Esophagus muscularis mucosa (tissue), 4 donors: ENCODE measurements at places on chromosomes 13 and 19.
A peak's percentile ranks its signal among the peaks of the same experiment; 100 is the strongest.

DNA sequence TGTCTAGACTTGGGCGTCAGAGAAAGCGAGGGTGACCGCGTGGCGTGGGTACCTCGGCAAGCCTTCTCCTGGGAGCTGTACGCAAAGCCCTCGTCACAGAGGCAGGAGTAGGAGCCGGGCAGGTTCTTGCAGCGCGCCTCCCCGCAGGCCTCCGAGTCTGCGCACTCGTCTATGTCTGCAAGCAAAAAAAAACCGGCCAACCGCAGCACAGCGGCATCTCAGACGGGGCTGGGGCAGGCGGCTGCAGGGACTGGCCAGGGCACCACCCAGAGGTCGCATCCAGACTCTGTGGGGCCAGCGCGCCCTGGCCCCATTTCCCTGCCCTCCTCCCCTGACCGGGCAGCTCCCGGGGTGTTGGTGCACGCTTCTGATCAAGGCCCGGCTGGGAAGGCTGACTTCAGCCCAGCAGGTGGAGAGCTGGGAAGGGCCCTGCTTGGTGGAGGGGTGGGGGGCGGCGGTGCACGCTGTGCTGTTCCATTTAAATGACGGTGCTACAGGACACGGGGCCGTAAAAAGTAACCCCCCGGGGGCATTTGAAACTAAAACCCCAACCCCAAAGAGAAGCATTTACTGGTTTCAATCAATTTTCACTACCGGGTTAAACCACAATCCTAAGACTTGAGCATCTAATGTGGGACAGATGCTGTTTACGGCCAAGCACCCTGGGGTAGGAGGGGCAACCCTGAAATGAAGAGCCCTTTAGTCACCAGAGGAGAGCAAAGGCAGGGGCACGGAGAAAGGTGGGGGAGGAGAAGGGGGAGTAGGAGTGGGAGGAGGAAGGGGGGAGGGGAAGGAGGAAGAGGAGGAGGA, 28.2 kb downstream of the GAS6 start:
- peaks cover 45% of the 10 kb centered on the region for H3K36me3 ChIP-seq
- H3K27ac ChIP-seq = peak overlapping the region; percentile 94
- no peak overlapping the region for H3K4me3 ChIP-seq
- DNase-seq = no peak
- H3K4me1 ChIP-seq = peaks cover 40% of the 10 kb centered on the region
- H3K27me3 ChIP-seq = no peaks in the 10 kb centered on the region

DNA sequence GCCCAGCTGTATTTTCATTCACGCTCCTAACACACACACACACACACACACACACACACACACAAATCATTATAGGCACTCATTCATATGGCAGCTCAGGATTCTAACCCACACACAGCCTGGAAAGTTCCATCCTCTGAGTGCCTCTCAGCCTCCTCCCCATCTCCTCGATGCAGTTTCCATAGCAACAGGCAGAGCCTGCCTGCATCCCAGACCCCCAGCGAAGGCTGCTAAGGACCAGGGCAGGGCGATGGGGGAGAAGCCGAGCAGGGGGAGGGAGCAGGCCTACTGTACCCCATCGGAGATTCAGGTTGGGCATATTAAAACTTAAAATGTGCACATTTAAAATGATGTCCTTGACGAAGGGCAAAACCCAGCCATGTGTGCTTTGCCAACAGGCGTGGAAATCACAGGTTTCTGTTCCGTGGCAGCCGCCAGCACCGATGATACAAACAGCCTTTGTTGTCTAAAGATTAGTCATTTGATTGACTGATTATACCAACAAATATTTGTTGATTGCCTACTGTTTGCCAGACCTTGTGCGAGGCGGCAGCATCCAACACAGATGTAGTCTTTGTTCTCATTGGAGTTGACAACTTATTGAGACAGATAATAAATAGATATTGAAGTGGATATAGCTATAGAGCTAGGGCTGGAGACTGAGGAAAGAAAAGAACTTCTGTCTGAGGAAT, 43.8 kb upstream of the USP29 start:
- H3K36me3 ChIP-seq = no peaks in the 10 kb centered on the region
- no peak overlapping the region for H3K27ac ChIP-seq
- DNase-seq = no peak
- no peak overlapping the region for H3K4me3 ChIP-seq
- H3K27me3 ChIP-seq = no peaks in the 10 kb centered on the region
- H3K4me1 ChIP-seq = no peaks in the 10 kb centered on the region

DNA sequence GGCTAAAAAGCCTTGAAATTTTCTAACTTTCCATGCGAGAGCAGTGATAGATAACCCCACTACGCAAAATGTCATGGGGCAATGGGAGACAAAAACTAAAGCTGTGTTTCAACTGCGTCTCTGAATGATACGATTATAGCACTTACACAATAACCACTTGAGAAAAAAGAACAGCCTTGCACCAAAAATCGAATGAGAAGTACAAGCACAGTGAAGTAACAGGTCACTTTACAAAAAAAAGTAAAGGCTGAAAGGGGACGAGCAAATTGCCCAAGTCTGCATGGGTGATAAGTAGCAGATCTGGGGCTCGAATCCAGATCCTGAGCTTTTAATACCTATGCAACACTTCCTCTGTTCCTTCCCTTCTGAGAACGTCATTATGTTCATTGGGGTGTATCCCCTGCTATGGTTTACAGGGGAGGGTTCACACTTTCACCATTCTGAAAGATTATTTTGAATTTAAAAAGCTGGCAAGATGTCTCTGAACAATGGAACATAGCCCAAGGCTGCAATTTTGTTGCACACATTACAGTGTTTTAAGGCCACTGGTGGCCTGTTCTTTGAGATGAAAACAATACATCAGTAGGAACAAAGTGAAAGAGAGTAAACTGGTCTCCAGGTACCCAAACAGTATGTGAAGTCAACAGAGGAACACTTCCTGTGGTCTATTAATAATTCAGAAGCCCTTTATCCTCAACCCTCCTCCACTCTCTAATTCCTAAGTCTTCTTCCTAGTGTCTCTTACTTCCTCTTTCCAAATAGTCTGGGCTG, 3.2 kb downstream of the CPB2 start:
- no peaks in the 10 kb centered on the region for H3K4me1 ChIP-seq
- no peaks in the 10 kb centered on the region for H3K27me3 ChIP-seq
- H3K36me3 ChIP-seq = no peaks in the 10 kb centered on the region
- no peak overlapping the region for H3K27ac ChIP-seq
- no peak overlapping the region for H3K4me3 ChIP-seq

DNA sequence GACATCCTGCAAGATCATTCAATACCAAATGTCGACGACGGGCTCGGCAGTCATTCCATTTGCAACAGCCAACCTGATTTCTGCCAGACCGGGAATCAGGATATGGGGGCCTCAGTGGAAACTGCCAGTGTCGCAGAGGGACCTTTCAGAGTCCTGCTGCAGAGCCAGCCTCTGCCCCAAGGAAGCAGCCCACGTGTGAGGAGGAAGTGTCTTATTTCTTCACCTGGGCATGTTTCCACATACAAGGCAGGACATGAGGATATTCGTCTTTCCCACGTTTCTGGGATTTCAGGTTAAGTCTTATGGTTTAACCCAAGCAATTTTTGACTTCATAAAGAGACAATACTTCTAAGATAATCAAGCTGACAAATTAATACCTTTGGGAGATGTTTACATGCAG, 69.9 kb downstream of the ABCC4 start:
- H3K4me1 ChIP-seq = no peaks in the 10 kb centered on the region
- no peaks in the 10 kb centered on the region for H3K27me3 ChIP-seq
- H3K27ac ChIP-seq = no peak overlapping the region
- H3K36me3 ChIP-seq = no peaks in the 10 kb centered on the region

- H3K36me3 ChIP-seq = no peaks in the 10 kb centered on the region
- peaks cover 6% of the 10 kb centered on the region for H3K4me1 ChIP-seq
- no peak overlapping the region for H3K27ac ChIP-seq
- DNase-seq = no peak
- no peaks in the 10 kb centered on the region for H3K27me3 ChIP-seq
These were observed 180.0 kb downstream of the LHFPL6 start for GRCh38 chr13:39422845-39423565.

GRCh38 chr13:105251293-105251692, 1284.2 kb downstream of the EFNB2 start:
- H3K4me1 ChIP-seq = no peaks in the 10 kb centered on the region
- no peak overlapping the region for H3K27ac ChIP-seq
- no peaks in the 10 kb centered on the region for H3K27me3 ChIP-seq

DNA sequence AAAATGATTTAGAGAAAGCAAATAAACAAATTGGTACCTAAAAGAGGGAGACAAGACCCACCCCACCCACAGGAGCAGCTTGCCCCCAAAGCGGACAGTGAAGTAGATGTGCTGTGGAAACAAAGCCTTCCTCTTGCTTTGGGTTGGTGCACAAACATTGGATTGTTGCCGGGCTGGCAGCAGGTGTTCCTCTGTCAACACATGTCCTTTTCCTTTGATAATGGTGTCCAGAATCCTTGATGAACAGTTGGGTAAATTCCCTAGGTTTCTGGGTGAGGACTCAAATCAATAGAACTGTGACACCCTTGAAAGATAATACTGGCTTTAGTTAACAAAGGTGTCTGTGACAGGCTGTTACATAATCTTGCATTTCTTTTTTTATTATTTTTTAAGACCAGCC, 311.8 kb downstream of the SPRY2 start:
- no peaks in the 10 kb centered on the region for H3K36me3 ChIP-seq
- H3K27me3 ChIP-seq = no peaks in the 10 kb centered on the region
- H3K4me3 ChIP-seq = no peak overlapping the region
- H3K4me1 ChIP-seq = no peaks in the 10 kb centered on the region
- no peak for DNase-seq

- H3K4me3 ChIP-seq = no peak overlapping the region
- H3K36me3 ChIP-seq = peaks cover 8% of the 10 kb centered on the region
- H3K27me3 ChIP-seq = no peaks in the 10 kb centered on the region
- H3K4me1 ChIP-seq = peaks cover 44% of the 10 kb centered on the region
- no peak overlapping the region for H3K27ac ChIP-seq
These were observed 37.1 kb downstream of the SMAD9 start for GRCh38 chr13:36882829-36883390.

GRCh38 chr13:31286930-31287329, 87.2 kb downstream of the B3GLCT start:
- H3K4me1 ChIP-seq = no peaks in the 10 kb centered on the region
- no peaks in the 10 kb centered on the region for H3K27me3 ChIP-seq
- no peak overlapping the region for H3K4me3 ChIP-seq

GRCh38 chr19:2475018-2475701, 767 bp upstream of the GADD45B start:
- H3K4me3 ChIP-seq = peak overlapping the region; percentile 89
- H3K36me3 ChIP-seq = peaks cover 13% of the 10 kb centered on the region
- H3K27ac ChIP-seq = peak overlapping the region; percentile 96
- no peak for DNase-seq
- H3K27me3 ChIP-seq = no peaks in the 10 kb centered on the region

- H3K27ac ChIP-seq = no peak overlapping the region
- DNase-seq = no peak
- H3K4me3 ChIP-seq = no peak overlapping the region
- no peaks in the 10 kb centered on the region for H3K36me3 ChIP-seq
These were observed 1239.8 kb upstream of the MIR17HG start for GRCh38 chr13:90107661-90108060.

GRCh38 chr13:19601749-19602725, 31.4 kb upstream of the MPHOSPH8 start:
- H3K36me3 ChIP-seq = no peaks in the 10 kb centered on the region
- H3K4me1 ChIP-seq = peaks cover 14% of the 10 kb centered on the region
- H3K27ac ChIP-seq = no peak overlapping the region
- H3K4me3 ChIP-seq = peak overlapping the region; percentile 63

DNA sequence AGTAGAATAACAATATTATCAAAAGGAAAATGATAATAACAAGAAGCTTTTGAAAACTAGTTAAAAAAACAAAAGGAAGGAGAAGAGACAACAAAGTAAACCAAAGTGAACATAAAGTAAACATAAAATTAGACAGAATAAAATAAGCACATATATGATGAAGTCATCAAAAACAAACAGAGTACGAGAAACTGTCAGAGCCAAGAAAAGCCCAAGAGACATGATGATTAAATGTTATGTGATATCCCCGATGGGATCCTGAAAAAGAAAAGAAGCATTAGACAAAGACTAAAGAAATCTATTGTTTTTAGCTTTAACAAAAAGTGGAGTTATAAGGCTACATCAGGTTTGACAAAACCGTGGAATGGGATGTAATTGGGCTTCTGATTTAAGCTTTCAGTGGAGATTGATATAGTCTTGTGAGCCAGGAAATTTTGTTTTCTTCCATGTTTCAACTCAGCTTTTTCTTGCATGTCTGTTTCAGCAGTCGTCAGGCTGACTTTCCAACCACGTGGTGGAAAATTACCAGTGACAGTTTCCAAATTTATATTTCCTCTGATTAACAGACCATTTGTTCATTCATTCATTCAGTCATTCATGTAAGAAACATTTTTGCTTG, 64.9 kb downstream of the KL start:
- DNase-seq = no peak
- H3K27ac ChIP-seq = no peak overlapping the region
- peaks cover 16% of the 10 kb centered on the region for H3K4me1 ChIP-seq
- no peak overlapping the region for H3K4me3 ChIP-seq

DNA sequence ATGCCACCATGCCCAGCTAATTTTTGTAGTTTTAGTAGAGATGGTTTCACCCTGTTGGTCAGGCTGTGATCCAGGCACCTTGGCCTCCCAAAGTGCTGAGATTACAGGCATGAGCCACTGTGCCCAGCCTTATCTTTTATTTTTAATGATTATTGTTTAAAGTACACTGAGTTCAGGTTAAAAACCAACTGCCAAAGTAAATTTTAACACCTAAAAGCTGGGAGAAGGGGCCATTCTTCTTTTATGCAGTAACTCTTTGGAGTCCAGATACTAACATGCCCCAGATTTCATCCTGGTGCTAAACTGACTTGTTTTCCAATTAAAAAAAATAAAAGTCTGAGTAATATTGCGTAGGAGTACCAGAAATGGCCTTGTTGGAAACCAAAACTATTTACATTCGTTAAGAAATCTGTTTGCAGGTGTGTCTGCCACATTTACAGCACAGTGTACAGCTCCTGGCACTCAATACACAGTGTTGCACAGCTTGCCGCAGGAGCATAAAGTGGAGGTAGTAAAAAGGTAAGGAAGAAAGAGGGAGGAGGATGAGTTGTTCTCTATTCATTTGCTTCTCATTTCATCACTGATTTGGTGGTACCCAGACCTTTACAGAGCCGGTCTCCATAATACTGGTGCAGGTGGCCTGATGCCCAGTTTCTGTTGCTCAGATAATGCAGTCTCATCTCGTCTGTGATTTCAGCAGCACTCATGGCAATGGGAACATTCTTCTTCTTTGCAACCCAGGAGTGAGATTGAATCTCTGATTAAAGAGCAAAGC, 108.9 kb downstream of the PCCA start:
- H3K27ac ChIP-seq = no peak overlapping the region
- no peak overlapping the region for H3K4me3 ChIP-seq
- H3K36me3 ChIP-seq = no peaks in the 10 kb centered on the region
- no peaks in the 10 kb centered on the region for H3K4me1 ChIP-seq
- no peaks in the 10 kb centered on the region for H3K27me3 ChIP-seq

- DNase-seq = peak; percentile 26
- no peak overlapping the region for H3K4me3 ChIP-seq
- no peaks in the 10 kb centered on the region for H3K27me3 ChIP-seq
- no peak overlapping the region for H3K27ac ChIP-seq
- peaks cover 2% of the 10 kb centered on the region for H3K4me1 ChIP-seq
These were observed 8.3 kb upstream of the METTL21C start for GRCh38 chr13:102702965-102703725.
